ENCODE measurements at places on chromosomes 2 and 18.

GRCh38 chr2:128473175-128474035, 154.7 kb upstream of the HS6ST1 start:
- peak; percentile 52 for DNase-seq

- DNase-seq = no peak
Measured at GRCh38 chr2:56582570-56582969, 398.8 kb downstream of the CCDC85A start.

- no peak for DNase-seq
Measured at GRCh38 chr2:85672456-85672855, 4.5 kb upstream of the SFTPB start.

GRCh38 chr2:232903989-232904388, 33.9 kb downstream of the SNORC start:
- no peak for DNase-seq

All from islet precursor cell (in vitro differentiated cells).